ENCODE measurements at places on chromosomes 6 and 20.
A peak's percentile ranks its signal among the peaks of the same experiment; 100 is the strongest.

DNA sequence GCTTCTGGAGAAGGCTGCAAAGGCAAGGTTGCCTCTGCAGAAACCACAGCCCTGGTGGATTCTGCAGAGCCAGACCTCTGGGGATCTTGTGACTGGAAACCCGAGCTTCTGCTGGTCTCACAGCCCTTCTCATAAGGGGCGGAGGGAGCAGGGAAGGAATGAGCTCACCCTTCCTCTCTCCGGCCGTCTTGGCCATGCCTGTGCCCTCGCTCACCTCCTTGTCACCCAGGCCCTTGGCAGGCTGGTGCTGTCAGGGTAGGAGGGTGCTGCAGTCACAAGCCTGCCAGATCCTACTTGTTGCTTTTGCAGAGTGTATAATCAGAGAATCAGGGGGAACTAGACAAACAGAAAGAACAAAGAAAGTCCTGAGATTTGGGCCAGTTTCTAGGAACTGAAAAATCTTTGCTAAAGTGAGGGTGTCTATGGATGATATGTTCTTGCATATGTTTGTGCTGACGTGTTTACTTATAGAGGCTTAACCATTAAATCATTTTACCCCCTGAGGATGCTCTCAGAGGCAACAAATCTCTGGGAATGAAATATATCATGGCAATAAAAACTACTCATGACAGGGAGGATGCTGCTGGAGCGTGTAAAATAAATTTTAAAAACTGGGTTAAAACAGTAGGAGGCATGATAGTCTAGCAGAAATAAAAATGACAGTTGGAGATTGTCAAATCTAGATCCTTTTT is 244.9 kb upstream of the SOX4 start:
- no peak for DNase-seq

GRCh38 chr6:8731874-8732273 is 296.5 kb upstream of the SLC35B3 start:
- no peak for DNase-seq

DNA sequence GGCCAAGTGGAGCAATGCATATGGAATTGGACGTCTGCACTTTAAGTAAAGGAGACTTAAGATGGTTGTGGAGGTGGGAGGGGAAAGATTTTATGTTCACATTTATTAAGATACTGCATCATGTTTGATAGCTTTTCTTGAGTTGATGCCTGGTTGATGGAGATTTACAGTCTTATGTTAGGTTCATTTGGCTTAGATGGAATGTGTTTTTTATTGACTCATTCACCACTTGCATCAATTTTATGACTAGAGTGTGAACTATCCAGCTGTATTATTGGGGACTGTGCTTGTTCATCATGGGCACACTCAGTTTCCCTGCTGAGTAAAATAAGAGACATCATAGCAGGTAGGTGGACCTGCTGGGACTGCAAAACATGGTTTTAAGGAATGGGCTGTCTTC is 91.2 kb upstream of the SCP2D1 start:
- DNase-seq: no peak

DNA sequence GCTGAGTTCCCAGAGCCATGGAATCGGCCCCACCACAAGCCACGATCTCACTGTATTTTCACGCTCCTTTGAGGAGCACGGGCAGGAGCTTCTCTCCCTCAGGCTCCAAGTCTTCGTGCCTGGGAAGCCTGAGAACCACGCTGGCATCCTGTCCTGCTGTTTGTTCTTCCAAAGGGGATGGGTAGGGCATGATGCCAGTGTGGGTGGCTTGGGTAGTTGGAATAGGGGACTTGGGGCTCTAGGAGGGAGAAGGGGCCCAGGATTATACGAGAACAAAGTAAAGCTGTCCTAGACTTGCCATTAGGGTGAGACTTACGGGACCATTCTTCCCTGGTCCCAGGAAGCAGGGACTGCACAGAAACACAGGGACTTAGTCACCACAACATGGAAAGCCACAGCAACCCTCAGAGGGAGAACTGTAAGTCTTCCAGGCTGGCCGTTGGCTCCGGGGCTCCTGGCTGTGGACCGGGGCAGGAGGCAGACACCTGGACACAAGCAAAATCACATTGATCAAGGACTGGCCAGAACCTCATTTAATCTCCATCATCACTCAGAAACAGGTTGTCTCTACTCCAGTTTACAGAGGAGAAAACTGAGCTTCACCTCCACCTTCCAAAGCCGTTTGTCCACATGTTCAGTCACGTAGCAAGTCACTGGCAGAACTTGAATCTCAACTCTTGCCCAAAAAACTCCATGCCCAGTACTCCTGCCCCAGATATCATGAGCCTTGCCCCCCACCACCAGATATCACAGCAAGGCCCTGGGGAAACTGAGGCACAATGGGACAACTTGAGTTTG is 1.3 kb downstream of the CCN5 start:
- DNase-seq: no peak

DNA sequence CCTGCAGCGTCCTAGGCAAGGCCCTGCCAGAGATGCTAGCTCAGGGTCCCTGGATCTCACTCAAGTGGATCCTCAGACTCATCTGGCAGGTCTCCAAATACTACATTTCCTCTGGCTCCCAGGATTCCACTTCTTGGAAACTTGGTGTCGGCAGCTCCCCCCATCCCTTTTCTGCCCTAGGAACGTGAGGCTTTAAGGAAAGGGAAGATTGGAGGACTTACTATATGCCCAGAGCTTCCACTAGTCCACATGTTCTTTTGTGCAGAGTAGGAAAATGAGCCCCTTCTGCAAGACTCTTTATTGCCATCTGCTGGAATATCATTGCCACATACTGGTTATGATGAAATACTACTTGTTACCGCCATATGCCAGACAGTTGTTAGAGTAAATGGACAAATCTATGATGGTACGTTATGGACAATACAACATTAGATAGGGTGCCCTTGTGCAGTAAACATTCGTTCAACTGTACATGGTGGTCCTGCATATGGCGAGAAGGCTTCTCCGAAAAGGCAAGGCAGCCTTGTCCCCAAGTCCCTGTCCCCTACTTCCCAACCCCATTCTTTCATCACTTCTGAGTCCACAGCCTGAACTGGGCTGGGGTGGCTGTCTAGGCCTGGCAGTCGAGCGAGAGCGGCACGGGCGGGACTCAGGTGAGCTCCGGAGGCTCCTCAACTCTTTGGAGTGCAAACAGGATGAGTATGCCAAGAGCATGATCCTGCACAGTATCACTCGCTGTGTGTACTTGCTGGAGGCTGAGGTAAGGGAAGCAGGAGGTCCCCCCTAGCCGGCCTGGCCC is 780 bp downstream of the ARMC12 start:
- DNase-seq: peak; percentile 80

- DNase-seq: no peak
Observed at GRCh38 chr6:13478525-13478966, 8.9 kb downstream of the GFOD1 start.

DNA sequence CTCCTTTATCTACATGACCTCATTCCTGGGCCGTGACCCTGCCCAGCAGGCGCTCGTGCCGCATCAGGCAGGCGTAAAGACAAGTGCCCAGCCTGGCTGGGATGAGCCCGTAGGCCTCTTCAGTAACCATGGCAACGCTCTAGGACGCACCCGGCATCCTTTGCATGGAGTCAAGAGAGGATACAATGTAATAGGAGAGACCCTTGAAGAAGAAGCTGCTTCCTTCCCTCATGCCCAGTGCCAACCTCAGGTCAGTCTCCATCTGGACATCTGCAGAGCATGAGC is 5.0 kb upstream of the LSM14B start:
- DNase-seq: no peak

- DNase-seq: no peak
Observed at GRCh38 chr6:30709101-30709868, 7.8 kb downstream of the MDC1 start.

DNA sequence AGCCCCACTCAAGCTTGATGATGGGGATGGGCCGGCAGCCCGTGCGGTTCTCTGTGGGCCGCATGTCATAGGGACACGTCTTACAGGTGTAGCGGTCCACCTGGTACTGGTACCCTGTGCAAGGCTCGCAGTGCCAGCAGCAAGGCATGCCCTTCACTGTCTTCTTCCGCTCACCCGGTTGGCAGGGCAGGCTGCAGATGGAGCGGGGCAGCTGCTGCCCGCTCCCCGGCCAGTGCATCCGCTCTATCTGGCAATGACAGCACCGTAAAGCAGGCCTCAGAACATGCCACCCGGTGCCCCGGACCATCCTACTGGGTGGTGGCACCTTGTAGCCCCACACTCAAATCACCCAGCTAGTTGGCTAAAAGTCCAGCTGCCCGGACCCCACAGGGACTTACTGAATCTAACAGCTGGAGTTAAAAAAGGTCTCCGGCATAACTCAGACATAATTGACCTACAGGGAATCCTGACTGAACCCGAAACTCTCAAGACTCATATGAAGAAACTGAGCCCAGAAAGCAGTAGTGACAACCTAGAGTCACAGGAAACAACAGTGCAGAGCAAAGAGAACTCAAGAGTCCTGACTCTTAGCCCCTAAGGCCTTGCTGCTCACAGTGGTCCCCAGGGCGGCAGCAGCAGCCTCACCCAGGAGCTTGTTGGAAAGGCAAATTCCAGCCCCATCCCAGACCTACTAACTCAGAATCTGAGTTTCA is 109.4 kb downstream of the GRM4 start:
- no peak for DNase-seq

GRCh38 chr6:150196942-150197745 is 54.3 kb downstream of the PPP1R14C start:
- no peak for DNase-seq

- DNase-seq: no peak
Observed at GRCh38 chr6:150276168-150276936, 92.5 kb upstream of the IYD start.

DNA sequence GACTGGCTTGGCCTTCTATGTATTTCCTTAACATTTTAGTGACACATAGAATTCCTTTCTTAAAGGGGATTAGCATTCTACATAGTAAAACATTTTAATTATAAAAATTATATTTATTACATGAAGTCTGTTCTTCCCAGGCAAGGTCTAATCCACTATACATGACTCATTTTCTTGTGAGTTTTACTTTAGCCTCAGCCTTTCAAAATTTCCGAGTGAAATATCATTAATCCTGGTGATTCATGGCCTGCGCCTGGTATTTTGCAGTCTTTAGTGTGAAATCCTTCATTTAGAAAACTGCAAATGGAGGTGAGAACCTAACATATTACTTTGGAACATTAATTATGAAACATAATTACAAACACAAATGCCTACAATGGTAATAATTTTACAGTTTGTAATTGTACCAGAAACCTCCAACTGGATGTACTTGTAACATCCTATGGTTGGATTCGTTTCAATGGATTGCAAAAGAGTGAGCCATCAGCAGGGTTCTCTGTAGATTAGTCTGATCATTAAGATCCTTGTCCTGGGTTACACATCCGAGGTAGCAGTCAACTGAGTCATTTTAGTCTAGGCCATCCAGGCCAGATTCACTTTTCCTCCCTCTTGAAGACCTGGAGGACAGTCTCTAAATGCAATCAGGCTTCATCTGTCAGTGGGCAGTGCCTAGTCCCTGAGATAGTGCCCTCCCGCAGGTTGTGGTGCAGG is 272.0 kb downstream of the PACRG start:
- DNase-seq: no peak

DNA sequence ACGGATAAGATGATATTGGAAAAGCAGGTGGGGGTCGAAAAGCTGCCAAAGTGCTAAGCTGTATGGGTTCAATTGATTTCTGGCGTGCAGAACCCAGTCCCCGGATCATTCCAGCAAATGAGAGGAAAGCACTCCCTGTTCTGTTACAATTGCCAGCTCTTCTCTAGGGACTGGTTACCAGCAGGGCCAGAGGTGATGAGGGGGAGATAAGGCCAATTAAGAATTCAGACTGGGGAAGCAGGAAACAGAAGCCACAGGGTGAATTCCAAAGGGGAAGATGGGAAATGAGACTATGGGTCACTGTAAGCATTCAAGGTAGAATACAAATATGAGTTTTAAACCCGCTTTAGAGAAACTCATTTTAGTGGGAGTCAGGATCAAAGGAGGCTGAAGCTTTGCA is 349.4 kb upstream of the MAP3K7 start:
- no peak for DNase-seq

DNA sequence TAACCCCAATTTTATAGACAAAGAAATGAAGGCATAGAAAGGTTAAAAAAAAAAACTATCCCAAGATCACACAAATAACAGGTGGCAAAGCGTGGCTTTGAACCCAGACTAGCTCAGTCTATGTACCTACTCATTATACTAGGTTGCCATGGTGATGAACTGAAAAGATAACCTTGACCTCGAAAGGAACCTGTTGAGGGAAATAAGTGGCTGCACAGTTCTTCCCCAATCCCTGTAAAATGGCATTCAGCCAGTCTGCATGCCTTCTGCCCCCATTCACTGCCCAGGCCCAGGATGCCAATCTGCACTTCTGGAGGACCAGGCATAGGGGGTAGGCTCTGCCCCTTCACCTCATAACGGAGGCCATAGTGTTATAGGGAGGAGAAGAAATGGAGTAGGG is 295.2 kb downstream of the PTPRT start:
- DNase-seq: no peak

DNA sequence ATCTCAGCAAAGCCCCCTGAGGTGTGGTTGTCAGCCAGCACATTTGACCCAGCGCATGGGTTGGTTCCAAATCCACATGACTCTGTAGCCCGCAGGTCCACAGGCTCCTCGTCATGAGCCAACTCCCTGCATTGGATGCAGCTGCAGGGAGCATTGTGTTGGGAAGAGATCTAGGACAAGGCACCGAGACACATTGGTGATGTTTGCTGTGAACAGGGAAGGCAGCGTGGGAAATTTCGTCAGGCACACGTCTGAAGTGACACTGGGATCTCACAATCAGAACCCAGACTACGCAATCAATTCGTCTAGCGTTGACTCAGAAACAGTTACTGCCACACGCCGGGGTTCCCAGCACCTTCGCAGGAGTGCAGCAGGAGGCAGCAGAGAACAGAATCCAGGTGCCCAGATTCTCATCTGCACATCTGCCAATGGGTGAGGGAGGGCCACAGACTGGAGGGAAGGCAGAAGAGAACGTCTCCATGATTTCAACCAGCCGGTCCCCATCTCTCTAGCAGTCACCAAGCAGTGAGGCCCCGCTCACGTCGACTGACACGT is 177.0 kb downstream of the TTLL2 start:
- DNase-seq: no peak

- no peak for DNase-seq
Observed at GRCh38 chr20:22569353-22569752, 15.0 kb downstream of the FOXA2 start.

All from T-helper 2 cell (primary cell).